GM23338 (cell line): ENCODE measurements at places on chromosomes 5 and 9.
A peak's percentile ranks its signal among the peaks of the same experiment; 100 is the strongest.

DNA sequence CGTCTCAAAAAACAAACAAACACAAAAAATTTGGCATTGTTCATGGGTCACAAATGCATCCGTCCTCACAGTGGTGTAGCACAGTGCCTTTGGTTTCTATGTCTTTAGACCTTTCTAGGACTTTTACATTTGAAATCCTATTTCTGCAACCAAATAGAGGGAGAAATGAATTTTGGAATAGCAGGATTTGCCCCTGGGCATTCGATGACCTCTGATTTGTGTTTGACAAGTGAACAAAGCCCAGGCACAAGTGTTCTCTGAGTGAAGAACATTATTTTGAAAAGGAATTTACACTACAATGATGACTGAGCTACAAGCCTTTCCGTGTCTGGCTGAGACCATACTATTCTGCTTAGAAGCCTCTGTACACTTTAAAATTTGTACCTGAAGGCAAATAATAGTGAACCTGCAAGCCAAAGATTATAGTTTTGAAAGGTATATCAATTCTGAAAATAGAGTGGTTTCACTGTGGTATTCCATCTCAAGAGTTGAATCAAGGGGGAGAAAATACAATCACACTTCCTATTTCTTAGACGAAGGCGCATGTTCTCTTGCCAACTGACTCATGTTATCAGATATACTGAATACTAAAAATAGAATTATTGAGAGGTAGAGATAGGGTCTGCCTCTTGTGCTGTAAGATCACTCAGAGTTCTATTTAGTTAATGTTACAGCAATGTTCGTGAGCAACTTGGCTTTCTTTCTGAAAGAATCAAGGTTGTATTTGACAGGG lies 297.6 kb downstream of the KDM4C start:
- no peak for DNase-seq

DNA sequence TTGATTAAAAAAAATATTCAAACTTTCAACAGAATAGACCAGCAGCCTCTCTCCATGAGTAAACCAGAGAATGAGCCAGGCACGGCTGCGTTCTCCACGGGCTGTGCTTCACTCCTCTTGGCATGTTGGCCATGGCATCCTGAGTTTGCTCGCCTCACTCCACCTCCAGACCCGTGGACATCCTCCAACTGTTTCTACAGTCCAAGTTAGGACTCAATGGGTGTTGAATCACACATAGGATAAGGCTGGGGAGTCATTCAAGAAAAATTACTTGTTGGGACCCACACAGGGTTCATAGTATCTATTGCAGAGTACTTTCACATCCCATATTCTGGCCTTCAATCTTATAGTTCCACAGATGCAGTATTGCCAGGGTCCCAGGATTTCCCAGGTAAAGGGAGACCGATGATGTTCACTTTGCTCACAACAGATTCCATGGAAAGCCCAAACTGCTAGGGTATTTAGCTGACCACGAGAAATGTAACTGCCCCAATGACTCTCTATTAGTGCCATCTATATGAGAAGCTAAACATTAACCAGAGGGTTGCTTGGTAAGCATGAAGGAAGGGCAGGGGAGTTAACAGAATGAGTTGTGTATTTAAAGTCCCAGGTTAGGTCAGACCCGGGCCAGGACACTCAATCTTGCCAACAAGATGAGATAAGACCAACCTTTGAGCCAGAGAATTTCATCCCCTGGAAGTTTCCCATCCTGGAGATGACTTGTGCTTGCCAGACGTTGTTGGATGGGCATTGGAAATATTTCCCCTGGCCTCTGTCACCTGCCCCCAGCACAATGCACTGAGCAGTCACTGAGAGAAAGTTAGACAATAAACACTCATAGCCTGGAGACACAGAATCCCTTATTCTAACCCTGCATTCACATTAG lies 19.7 kb upstream of the GDA start:
- no peak for DNase-seq

DNA sequence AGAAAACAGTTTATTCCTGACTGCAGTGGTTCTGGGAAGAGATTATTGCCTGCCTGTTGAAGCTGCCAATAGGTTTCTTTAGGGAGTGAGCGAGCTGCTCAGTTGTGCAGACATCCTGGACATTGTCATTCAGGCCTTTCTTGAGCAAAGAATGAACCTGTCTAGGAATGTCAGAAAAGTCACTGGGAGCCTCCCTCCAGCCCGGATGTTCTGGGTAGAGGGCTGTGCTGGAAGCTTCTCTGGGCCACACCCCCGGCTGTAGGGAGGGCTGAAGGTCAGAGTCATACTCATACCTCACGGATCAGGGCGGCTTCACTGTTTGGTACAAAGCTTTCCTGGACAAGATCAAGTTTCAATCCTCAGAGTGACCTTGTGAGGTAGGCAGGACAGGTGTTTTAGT lies 33.4 kb upstream of the TBC1D2 start:
- DNase-seq, result no peak

GRCh38 chr9:126796758-126797157 lies 8.1 kb upstream of the ZBTB43 start:
- no peak for DNase-seq

- no peak for DNase-seq
Observed at GRCh38 chr5:176131771-176132170, 106.5 kb upstream of the SIMC1 start.

DNA sequence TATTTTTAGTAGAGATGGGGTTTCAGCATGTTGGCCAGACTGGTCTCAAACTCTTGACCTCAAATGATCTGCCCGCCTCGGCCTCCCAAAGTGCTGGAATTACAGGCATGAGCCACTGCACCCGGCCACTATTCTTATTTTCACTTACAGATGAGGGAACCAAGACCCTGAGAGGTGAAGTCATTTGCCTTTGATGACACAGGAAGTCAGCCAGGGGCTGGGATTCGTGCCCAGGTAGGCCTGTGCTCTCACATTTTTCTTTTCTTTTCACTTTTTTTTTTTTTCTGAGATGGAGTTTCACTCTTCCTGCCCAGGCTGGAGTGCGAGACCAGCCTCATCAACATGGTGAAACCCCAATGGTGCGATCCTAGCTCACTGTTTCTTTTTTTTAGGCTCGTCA lies 22.2 kb downstream of the ENG start:
- DNase-seq, result no peak

- DNase-seq, result no peak
Observed at GRCh38 chr5:26669523-26669922, 368.9 kb downstream of the CDH9 start.

DNA sequence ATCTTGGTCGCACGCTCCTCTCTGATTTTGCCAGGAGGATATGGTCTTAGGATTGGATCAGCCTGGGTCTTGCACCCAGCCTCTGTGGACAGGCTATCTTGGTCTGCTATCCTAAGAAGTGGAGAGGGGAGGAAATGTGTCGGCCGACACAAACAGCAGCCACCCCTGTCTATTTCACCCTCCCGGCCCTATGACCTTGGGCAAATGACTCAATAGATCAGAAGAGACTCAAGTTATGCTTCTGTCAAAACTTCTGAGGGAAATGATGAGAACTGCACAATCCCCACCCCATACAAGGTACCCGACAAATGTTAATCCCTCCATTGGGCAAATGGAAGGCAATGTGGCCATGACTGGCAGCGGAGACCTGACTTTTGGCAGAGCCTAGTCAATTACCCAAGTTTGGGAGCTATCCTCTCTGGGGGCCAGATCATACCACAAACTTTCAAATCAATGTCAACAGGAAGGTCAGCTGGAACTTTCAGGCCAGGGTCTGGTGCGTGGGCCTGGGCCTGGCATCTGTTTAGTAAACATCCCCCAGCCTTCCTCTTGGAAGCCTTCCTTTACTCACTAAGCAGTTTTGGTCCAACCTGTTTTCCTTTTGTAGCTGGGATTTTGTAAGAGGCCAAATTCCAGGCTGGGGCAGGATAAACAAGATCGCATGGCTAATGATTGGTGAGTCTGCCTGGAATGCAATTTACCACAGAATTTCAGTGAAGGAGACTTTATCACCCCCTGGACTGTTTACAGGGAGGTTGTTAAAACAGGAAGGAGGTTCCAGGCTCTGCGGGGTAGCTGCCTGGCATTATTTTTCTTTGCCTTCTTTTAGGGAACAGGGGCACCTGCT lies 64.2 kb upstream of the CPEB4 start:
- peak; percentile 58 for DNase-seq
